ENCODE measurements at places on chromosomes 2 and 18. TPM values are rescaled to one million over a fixed set of nuclear protein-coding genes. Genes with fewer than 3 reads are reported as not detected.

DNA sequence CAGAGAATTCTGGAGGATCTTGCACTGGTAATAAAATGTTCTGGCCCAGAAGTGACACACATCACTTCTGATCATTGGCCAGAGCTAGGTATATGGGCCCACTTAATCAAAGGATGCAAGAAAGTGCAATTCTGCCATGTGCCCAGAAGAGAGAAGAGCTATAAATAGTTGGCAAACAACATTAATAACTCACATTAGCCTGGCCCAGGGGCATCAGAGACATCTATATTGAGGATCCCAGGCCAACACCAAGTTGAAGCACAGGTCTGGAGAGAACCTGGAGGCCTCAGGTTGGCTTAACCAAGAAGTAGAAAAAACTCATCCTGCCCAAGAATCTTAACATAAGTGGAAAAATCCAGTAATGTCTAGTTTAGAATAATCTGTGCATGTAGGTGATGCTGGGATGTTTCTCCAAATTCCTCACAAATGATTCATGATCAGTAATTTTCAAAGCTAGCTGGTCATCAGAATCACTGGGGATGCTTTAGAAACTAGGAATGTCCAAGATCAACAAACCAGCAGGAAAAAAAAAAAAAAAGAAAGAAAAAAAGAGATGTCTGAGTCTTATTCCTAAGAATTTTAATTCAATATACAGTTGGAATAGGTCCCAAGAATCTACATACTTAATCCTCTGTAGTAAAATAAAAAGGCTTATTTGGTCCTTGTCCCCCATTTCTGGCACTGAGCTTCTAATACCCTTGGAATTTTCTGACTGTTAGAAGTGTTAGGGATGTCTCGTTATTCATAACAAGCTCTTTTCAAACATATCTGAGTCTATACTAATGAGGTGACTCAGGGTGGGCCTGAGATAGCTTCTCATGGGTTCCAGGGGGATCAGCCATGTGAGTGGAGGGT lies 35.0 kb upstream of the EVA1A start:
- DNase-seq: no peak

ANKRD44 gene
- 9.7 TPM for total RNA-seq

GRCh38 chr2:108621087-108621559 lies 86.9 kb downstream of the LIMS1 start:
- DNase-seq: peak; percentile 62

DNA sequence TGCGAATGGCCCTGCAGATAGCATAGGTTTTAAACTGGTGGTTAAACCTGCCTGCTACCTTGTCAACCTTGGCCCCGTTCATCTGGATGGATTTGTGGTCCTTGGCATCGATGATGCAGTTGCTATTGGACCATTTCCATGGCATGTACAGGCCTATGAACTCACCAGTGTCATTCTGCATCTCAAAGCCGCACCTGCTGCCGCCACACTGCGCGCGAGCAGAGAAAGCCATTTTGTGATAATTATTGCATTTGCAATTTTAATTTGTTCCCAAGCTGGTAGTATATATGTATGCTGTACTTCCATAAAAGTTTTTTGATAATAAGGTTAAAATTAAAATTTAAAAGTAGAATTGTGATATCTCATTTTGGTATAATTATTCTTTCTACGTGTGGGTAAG lies 94.8 kb upstream of the UXS1 start:
- no peak for DNase-seq

- no peak for DNase-seq
Measured at GRCh38 chr2:82795446-82795845, 1663.6 kb downstream of the SUCLG1 start.

- no peak for DNase-seq
Measured at GRCh38 chr2:168526641-168527040, 70.6 kb downstream of the CERS6 start.

NEB gene
- 1.1 TPM for total RNA-seq
